ENCODE measurements at places on chromosomes 5 and 9.

GRCh38 chr5:88872971-88873370 is 10.0 kb downstream of the MEF2C start:
- H3K4me1 ChIP-seq: peaks cover 5% of the 10 kb centered on the region
- no peak overlapping the region for H3K4me3 ChIP-seq
- no peaks in the 10 kb centered on the region for H3K36me3 ChIP-seq
- DNase-seq: no peak
- H3K27ac ChIP-seq: no peak overlapping the region

GRCh38 chr9:4386819-4387218 is 87.0 kb upstream of the GLIS3 start:
- no peak for DNase-seq
- no peaks in the 10 kb centered on the region for H3K36me3 ChIP-seq
- H3K27ac ChIP-seq: no peak overlapping the region
- H3K4me1 ChIP-seq: no peaks in the 10 kb centered on the region

- no peaks in the 10 kb centered on the region for H3K36me3 ChIP-seq
- H3K4me3 ChIP-seq: no peak overlapping the region
- no peaks in the 10 kb centered on the region for H3K27me3 ChIP-seq
- peak overlapping the region; percentile 88 for H3K27ac ChIP-seq
- peaks cover 56% of the 10 kb centered on the region for H3K4me1 ChIP-seq
Measured at GRCh38 chr5:113806250-113806649, 292.8 kb downstream of the YTHDC2 start.

- H3K27ac ChIP-seq: no peak overlapping the region
- no peak overlapping the region for H3K4me3 ChIP-seq
- peaks cover 38% of the 10 kb centered on the region for H3K4me1 ChIP-seq
- H3K27me3 ChIP-seq: no peaks in the 10 kb centered on the region
Measured at GRCh38 chr5:78979909-78980308, 5.2 kb downstream of the ARSB start.

- H3K4me3 ChIP-seq: no peak overlapping the region
- H3K27me3 ChIP-seq: no peaks in the 10 kb centered on the region
- H3K4me1 ChIP-seq: peaks cover 44% of the 10 kb centered on the region
Measured at GRCh38 chr9:121350993-121351561, 19.0 kb downstream of the STOM start.

- H3K27ac ChIP-seq: no peak overlapping the region
- DNase-seq: no peak
- H3K4me3 ChIP-seq: no peak overlapping the region
- H3K4me1 ChIP-seq: peaks cover 3% of the 10 kb centered on the region
- no peaks in the 10 kb centered on the region for H3K27me3 ChIP-seq
Measured at GRCh38 chr9:124684169-124684568, 86.9 kb downstream of the NR6A1 start.

DNA sequence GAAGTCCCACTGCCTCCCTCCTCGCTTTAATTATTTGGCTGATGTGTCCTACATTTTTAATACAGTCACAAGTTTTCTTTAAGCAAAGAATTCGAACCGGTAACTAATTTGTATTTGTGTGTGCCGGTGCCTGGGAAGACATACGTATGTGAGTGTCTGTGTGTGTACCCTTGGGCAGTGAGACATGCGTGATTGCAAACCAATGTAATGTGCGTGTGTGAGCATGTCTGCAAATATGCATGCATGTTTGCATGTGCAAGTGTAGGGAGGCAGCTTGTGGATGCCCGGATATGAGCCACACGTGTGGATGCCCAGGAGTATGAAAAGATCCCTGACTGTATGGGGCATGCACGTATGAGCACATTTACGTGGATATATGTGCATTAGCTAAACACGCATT is 44.4 kb upstream of the NEK6 start:
- H3K36me3 ChIP-seq: no peaks in the 10 kb centered on the region
- H3K4me3 ChIP-seq: no peak overlapping the region
- H3K27me3 ChIP-seq: peaks cover 2% of the 10 kb centered on the region
- peaks cover 7% of the 10 kb centered on the region for H3K4me1 ChIP-seq

- no peak overlapping the region for H3K4me3 ChIP-seq
- no peak for DNase-seq
- H3K4me1 ChIP-seq: peaks cover 50% of the 10 kb centered on the region
- no peaks in the 10 kb centered on the region for H3K36me3 ChIP-seq
- H3K27me3 ChIP-seq: no peaks in the 10 kb centered on the region
- H3K27ac ChIP-seq: no peak overlapping the region
Measured at GRCh38 chr5:56565283-56565615, 250.1 kb upstream of the MAP3K1 start.

DNA sequence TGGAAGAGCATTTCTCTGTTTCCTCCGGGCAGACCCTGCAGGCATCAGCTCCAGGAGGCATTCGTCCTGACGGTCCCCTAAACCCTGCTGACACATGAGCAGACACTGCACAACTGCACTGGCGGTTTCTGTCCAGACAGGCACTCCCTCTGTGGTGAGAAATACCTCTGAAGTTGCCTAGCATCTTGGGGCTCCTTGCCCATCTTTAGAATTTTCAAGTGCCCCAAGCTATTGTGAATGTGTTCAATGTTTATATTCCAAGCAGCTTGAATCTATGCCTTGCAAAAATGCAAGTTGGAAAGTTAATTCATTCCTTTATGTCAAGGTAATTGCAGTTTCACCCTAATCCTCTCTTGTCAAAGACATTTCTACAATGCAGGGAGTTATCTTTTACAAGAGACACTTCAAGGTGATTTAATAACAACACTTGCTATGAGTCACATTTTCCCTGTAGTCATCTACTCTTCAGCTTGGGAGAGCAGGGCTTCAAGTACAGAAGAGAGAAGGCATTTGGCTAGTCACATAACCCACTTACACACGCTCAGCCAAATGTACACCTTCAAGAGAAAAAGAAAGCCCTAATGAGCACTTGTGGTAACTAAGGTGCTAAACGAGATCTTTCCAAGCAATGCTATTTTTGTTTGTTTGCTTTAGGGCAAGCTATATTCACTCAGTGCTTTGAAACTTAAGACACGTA is 302.5 kb downstream of the MLLT3 start:
- H3K4me1 ChIP-seq: peaks cover 23% of the 10 kb centered on the region
- peak overlapping the region; percentile 67 for H3K27ac ChIP-seq
- DNase-seq: no peak
- no peaks in the 10 kb centered on the region for H3K36me3 ChIP-seq

DNA sequence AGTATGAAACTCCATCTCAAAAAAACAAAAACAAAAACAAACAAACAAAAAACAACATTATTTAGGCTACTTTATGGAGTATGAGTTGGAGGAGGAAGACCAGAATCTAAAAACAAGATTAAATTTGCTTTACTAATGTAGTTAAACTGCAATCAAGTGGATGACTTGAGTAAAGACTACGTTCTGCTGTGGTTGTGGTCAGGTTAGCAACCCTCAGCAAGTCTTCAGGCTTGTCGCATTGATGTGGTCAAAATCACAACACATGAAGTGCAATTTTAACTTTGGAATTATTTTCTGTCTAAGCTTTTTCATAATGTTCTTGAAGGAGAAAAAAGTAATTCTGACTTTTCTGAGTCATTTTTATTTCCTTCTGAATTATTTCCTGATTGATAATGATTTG is 43.1 kb downstream of the PDE6A start:
- H3K27me3 ChIP-seq: no peaks in the 10 kb centered on the region
- H3K4me1 ChIP-seq: peaks cover 11% of the 10 kb centered on the region
- no peak overlapping the region for H3K27ac ChIP-seq
- no peak for DNase-seq
- H3K36me3 ChIP-seq: no peaks in the 10 kb centered on the region
- no peak overlapping the region for H3K4me3 ChIP-seq
